ENCODE measurements at places on chromosomes 12 and 14. TPM values are rescaled to one million over a fixed set of nuclear protein-coding genes. Genes with fewer than 3 reads are reported as not detected.

OR4E2 gene
- total RNA-seq, result not detected

DEGS2 gene
- 7.1 TPM for total RNA-seq

PDE6H gene
- not detected for total RNA-seq

UBR7 gene
- total RNA-seq, result 18.6 TPM

ARHGAP9 gene
- total RNA-seq, result 558 TPM

SRP54 gene
- total RNA-seq, result 48.8 TPM

GPR137C gene
- total RNA-seq, result 1.4 TPM

TEDC1 gene
- 112 TPM for total RNA-seq

GRCh38 chr14:51118993-51119392 lies 24.1 kb upstream of the TRIM9 start:
- no peak for DNase-seq

- no peak for DNase-seq
These were observed 28.6 kb downstream of the CORO1C start for GRCh38 chr12:108702595-108703320.

DNA sequence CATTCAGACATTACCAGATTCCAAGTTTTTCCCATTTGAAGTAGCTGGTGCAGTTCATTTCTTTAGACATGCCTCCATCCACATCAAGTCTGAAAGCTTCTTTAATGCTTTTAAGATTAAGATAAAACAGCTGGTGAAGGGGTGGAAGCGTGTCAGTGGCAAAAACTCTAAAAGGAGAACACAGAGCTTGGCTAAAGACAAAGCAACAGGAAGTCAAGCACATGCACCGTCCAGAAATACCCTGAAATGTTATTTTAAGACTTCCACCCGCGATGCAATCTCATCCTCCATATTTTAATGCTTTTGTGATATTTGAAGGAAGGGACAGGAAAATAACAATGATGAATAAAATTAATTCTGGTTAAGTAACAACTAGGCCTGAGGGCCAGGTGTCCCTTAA lies 31.8 kb downstream of the PPM1H start:
- DNase-seq, result no peak

GRCh38 chr12:11510671-11511070 lies 115.3 kb upstream of the PRB2 start:
- no peak for DNase-seq

DNA sequence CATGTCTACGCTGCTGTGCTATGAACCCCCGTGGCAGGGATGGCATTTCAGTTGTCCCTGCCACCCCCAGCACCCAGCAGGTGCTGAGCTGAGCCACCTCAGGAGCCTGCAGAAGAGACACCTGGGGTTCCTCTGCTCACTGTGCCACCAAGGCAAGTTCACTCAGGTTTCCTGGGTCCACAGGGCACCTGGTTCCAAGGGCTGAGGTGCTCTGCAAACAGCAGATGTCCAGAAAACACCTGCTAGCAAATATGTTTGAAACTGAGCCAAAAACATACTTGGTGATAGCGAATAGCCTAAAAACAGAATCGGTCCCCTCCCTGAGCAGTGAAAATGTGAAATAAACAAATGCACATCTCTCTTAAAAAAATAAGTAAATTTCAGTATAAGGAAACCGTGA lies 35.6 kb upstream of the GPR68 start:
- no peak for DNase-seq

DNA sequence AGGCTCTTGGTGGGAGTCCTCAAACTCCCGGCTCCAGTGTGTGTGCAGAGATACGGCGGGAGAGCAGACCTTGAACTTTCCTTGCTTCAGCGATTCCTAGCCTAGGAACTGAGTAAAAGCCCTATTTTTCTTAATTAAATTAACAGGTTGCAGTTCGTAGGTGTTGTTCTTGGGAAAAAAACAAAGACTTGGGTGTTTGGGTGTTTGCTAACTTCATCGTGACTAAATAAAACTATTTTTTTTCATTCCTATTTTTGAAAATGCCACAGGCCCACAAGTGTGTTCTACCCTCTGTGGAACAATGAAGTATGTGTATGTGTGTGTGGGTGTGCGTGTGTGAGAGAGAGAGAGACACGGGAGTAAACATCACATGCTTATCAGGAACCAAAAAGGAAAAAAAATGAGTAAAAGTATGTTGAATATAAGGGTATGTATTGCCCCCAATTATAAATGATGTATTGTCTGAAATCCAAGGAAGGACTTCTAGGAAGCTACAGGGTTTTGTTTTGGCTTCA lies 651 bp downstream of the TMEM117 start:
- peak; percentile 44 for DNase-seq

DNA sequence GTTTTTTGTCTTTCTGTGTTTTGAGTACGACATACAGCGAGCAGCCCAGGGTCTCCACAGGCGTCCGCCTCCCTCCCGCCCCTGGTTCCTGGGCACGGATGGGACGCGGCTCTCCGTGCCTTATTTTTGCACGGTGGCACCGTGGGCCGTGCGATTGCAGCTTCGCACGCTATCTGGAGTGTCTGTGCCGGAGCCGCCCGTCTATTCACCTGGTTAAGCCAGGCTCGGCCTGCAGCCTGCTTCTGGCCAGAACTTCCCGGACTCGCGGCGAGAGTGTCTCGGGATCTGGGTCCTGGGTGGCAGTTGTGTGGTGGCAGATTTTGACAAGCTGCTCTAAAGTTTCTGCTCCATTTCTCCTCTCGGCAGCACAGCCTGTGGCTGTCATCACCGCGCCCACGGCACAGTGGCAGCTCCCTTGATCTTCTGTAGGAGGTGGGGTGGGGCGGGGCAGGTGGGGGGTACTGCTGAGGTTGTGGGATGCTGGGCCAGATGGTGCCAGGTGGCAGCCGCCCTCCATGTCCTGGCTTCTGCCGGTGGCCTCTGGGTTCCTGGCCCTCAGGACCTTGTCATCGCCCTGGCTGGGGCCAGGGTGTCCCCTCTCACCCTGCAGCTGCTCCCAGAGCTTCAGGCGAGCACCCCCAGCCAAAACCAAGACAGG lies 2.9 kb downstream of the MMP17 start:
- DNase-seq, result peak; percentile 44

- DNase-seq, result no peak
These were observed 162.5 kb downstream of the C12orf50 start for GRCh38 chr12:87866578-87867292.

DNA sequence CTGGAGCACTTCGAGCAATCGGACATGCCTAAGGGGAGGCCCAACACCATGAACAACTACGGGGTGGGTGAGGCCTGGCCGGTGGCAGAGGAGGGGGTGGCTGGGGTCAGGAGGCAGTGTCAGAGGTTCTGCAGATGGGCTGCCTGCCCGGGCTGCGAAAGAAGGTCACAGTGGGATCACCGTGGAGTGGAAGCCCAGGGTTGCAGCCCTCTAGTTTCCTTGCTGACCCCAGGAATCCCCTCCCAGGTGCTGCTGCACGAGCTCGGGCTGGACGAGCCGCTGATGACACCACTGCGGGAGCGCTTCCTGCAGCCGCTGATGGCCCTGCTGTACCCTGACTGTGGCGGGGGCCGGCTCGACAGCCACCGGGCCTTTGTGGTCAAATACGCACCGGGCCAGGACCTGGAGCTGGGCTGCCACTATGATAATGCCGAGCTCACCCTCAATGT lies 1.9 kb upstream of the ARL6IP4 start:
- DNase-seq, result no peak

- DNase-seq, result no peak
These were observed 18.5 kb downstream of the KRT7 start for GRCh38 chr12:52251367-52252051.

DNA sequence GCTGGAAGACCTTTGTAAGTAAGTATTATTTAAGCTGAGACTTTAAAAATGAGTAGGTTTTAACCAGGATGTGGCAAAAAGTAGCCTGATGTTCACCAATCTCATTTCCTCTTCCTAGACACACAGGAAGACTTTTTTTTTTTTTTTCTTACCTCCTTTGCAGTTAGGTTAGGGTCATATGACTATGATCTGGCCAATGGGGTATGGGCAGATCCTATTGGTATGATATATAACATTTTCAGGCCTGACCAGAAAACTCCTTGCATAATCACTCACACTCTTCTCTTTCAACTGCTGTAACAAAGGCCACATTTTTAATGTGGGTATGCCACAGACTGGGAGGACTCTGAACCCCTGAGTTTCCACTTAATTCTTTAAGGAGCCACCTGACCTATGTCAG lies 2.7 kb upstream of the RPS6KA5 start:
- DNase-seq, result no peak

DNA sequence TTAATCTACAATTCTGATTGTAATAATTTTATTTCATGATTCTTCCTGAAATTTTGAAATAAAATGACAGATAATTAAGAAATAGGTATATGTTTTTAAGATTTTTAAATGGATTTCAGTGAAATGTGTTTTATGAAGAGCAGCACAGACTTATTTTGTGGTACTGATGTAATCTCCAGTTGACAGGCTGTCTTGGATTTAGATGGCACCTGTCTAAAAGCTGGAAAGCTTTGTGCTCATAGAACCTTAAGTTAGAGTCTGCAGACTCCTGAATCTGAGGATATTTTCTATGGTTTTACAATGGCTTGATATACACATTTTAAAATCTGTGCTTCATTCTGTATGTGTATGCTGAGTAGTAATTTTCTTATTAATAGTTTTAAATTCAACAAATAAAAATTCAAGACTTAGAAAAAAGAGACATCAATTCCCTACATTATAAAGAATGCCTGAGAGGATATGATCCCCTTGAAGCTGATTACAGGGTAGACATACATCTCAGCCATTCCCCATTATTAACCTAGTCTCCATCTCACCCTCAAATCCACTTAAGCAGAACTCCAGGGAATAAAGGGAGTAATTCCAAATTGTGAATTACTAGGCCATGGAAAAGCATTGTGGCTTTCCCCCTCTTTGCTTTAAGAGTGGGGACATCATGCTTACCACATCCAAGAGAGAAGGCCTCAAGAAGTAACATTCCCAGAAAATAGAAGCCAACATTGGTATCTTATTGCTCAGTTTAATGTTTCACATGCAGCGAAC lies 33.7 kb upstream of the ACSS3 start:
- DNase-seq, result no peak

GRCh38 chr12:11650286-11651281 lies 1.1 kb downstream of the ETV6 start:
- peak; percentile 58 for DNase-seq

- no peak for DNase-seq
These were observed 213.0 kb downstream of the ADAMTS20 start for GRCh38 chr12:43338848-43339526.

DNA sequence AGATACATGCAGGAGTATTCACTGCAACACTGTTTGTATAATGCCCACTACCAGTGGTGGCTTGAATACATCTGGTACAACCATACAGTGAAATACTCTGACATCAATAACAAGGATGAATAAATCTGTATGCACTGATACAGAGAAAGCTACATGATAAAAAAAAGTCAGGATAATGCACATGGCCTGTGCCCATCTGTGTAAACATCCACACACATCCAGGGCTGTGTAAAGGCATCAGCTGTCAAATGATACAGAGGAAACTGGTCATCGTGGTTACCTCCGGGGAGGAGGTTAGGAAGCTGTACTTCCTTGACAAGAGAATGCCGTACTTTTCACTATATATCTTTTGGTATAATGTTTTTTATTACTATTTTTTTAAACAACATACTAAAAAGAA lies 176.6 kb downstream of the FOXN3 start:
- peak; percentile 19 for DNase-seq

GRCh38 chr12:108833355-108833733 lies 24.0 kb downstream of the SSH1 start:
- no peak for DNase-seq

- no peak for DNase-seq
These were observed 62.5 kb upstream of the DLK1 start for GRCh38 chr14:100664231-100664630.

All from natural killer cell (primary cell).